Activated CD4-positive, alpha-beta T cell treated with anti-CD3 and anti-CD28 coated beads for 48 hours (primary cell): ENCODE measurements at places on chromosomes 5 and 9.

DNA sequence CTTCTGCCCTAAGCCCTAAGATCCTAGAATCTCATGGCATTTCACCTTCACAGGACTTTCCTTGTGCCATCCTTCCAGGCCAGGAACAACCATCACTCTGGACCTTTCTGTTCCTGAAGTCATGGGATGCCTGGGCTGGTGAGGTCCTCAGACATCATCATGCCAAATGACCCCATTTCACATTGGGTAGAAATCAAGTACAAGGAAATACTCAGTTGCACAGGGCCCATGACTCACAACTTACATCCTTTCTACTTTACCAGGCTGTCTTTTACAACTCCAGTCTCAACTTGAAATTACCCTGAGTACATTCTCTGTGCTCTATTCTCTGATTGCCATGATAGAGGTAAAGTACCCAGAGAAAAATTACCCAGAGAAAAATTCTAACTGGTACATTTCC is 167.1 kb downstream of the PIK3R1 start:
- no peak for DNase-seq

- no peak for DNase-seq
Observed at GRCh38 chr5:52856564-52856963, 68.8 kb downstream of the ITGA1 start.

DNA sequence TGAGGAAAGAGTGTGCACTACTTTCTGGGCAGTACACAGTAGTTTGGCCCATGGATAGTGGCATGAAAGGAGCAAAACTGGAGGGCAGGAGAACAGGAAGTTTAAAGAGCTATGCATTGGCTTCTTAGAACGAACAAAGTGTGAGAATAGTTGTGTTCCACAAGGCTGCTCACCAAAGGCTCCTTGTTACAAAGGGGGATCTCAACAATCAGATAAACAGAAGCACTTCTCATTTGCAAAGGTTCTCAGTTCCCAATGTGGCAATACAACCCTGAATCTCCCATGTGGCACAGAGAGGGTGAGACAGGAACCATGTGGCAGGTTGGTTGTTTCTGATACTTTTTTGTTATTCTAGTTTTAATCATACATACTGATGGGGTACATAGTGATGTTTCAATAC is 158.4 kb downstream of the CARTPT start:
- DNase-seq = no peak

GRCh38 chr5:93246090-93246855 is 334.7 kb downstream of the NR2F1-AS1 start:
- DNase-seq = no peak
